Midbrain (tissue), 1 donor: ENCODE measurements at places on chromosomes 1 and 21.
A peak's percentile ranks its signal among the peaks of the same experiment; 100 is the strongest.

DNA sequence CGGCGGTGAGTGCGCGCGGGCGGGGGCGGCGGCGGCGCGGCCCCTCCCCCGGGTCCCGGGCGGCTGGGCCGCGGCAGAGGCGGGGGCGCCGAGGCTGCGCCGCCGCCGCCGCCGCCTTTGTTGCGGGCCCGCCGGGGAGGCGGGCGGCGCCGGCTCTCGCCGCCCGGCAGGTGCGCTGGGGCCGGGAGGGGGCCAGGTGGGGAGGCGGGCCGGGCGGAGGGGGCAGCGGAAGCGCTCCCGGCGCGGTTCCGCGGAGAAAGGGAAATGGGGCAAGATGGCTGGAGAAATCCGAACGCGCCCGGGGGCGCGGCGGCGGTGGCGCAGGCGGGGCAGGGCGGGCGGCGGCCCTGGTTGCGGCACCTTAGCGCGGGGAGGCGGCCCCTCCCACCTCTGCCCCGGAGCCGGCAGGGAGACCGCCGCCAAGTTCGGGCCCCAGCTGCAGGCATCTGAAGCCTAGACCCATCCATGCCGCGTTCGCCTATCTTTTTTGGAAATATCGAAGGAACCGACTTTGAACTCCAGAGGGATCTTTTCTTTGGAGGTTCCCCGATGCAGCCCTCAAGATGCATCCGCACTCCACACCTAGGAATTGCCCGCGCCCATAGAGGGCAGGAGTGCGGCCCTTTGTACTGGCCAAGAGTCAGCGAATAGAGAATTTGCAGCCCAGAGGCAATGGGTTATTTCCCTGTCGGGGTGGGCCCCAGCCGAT lies 479 bp downstream of the POGK start:
- DNase-seq: peak; percentile 29

DNA sequence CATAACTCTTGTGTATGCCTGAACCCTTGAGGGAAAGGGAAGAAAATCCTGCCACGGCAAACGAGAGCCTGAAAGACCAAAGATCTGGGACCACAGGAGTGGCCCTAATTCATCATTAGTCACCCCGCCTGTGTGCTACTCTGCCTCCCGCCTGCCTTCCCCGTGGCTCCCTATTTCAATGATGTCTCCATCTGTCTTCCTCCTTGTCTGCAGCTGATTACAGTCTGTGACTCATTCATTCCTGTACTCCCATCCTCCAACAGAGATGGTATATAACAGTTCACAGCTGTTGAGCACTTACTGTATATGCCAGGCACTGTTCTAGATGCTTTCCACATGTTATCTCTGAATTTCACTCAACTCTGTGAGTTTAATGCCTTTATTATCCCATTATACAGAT lies 96.6 kb downstream of the SEC16B start:
- DNase-seq: no peak

GRCh38 chr1:220556641-220557040 lies 28.7 kb downstream of the MARK1 start:
- no peak for DNase-seq

DNA sequence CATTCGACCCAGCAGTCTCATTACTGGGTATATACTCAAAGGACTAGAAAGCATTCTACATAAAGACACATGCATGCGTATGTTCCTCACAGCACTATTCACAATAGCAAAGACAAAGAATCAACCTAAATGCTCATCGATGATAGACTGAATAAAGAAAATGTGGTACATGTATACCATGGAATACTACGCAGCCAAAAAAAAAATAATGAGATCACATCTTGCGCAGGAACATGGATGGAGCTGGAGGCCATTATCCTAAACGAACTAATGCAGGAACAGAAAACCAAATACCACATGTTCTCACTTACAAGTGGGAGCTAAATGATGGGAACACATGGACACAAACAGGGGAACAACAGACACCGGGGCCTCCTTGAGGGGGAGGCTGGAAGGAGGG lies 43.7 kb downstream of the ELF3 start:
- no peak for DNase-seq

- DNase-seq: no peak
Observed at GRCh38 chr1:6011161-6011945, 19.1 kb upstream of the NPHP4 start.

- no peak for DNase-seq
Observed at GRCh38 chr21:33908760-33909159, 6.8 kb downstream of the ATP5PO start.

- DNase-seq: no peak
Observed at GRCh38 chr1:27074175-27074780, 61.6 kb upstream of the TENT5B start.

GRCh38 chr1:94658221-94658620 lies 116.7 kb upstream of the F3 start:
- DNase-seq: no peak

GRCh38 chr1:205043866-205044265 lies 854 bp downstream of the CNTN2 start:
- no peak for DNase-seq

DNA sequence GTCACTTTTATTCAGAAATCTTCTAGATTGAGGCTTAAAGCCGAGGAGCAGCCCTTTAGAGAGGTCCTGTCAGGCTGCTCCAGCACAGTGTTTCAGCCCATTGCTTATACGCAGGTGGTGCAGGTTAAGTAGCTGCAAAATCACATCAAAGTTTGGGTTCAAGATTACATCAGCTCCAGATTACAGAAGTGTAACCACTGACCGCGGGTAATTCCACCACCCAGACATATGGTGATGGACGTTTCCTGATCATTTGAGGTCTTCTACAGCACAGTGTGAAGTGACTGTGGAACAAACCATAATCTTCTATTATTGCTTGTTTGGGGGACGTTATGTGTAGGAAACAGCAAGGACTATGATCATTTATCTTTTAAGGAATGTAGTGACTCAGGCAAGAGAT lies 11.8 kb downstream of the C1orf115 start:
- no peak for DNase-seq

- DNase-seq: no peak
Observed at GRCh38 chr1:52795464-52795863, 47.1 kb upstream of the ZYG11A start.

DNA sequence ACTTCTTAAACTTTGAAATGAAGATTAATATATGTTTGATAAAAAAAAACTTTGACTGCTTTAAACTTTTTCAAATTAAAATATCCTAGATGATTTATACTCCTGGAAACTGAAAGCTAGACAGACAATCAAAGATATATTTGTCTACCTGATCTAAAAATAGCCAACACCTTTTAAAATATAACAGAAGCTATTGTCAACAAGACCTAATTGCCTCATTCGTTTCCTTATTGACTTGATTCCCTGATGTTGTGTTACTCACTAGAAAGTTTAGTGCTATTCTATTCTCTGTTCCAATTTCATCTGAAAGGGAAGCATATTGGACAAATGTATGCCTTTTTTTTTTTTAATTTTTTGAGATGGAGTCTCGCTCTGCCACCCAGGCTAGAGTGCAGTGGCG lies 445.6 kb upstream of the ADAMTS5 start:
- DNase-seq: no peak

- DNase-seq: no peak
Observed at GRCh38 chr1:83097715-83098114, 901.2 kb downstream of the TTLL7 start.

DNA sequence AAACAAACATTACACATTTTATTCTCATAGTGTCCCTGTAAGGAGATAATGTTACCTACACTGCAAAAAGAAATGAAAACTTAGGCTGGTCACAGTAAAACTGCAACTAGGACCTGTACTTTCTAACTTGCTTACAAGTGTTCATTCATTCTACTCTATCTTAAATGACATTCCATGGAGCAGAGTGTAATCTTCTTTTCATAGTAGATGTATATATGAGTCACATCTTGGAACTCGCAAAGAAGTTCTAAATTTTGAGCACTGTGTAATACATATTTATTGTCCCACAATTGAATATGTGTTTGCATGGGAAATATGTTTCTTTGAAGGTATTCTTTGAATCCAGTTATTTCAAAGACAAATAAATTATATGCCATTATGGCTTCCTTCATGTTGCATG lies 1258.5 kb upstream of the ADGRL2 start:
- no peak for DNase-seq

DNA sequence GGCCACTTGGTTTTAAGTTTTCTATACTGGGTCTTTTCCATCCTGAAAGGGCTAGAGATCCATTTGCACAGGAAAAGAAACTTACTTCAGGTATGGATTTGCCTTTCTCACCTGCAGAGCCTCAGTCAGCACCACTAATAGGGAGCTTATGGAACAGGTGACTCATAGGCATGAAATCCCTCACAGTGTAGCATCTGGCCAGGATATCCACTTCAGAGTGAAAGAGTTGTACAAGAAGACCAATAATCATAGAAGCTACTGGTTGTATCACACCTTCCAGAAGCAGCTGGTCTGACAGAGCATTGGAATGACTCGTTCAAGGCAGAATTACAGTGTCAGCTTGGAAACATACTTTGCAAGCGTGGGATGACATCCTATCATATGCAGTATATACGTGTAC lies 26.3 kb upstream of the SYT14 start:
- no peak for DNase-seq

DNA sequence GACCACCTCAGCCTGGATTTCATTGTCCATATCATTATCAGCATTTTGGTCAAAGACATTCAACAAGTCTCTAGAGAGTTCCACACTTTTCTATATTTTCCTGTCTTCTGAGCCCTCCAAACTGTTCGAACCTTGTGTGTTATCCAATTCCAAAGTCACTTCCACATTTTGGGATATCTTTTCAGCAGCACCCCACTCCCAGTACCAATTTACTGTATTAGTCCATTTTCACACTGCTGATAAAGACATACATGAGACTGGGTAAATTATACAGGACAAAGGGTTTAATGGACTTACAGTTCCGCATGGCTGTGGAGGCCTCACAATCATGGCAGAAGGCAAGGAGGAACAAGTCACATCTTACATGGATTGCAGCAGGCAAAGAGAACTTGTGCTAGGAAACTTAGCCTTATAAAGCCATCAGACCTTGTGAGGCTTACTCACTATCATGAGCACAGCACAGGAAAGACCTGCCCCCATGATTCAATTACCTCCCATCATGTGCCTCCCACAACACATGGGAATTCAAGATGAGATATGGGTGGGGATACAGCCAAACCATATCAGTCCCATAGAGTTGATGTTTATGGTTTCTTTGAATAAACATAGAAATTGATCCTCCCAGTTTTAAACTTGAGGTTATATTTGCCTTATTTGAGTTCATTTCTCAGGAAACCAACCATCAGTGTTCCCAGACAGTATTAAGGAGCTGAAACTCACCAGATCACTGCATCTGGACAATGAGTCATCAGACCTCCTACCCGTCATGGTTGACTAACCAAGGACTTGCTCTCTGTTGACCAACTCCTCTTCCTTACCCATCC lies 322.7 kb upstream of the DUSP10 start:
- no peak for DNase-seq

- no peak for DNase-seq
Observed at GRCh38 chr1:74323937-74324473, 88.8 kb downstream of the TNNI3K start.

DNA sequence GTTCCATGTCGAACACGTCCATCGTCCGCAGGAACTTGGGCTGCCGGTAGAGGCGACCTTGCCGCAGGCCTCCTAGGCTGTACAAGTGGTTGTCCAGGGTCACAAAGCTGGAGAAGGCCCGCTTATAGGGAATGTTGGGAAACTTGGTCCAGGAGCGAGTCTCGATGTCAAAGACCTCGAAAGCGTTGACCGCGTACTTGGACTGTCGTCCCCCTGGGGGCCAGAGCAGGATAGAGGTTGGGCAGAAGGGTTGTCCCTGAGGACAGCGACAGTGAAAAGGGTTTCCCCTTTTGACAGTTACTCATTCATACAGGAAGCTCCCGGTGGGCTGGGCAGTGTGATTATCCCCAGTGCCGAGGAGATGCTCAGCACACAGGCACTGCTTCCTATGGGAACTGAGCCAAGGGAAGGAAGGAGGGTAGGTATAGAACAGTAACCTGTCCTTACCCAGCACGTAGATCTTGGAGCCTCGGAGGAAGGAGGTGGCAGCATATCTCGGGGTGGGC lies 17.5 kb downstream of the KLHDC8A start:
- no peak for DNase-seq

- no peak for DNase-seq
Observed at GRCh38 chr1:48069662-48070395, 72.6 kb upstream of the TRABD2B start.

DNA sequence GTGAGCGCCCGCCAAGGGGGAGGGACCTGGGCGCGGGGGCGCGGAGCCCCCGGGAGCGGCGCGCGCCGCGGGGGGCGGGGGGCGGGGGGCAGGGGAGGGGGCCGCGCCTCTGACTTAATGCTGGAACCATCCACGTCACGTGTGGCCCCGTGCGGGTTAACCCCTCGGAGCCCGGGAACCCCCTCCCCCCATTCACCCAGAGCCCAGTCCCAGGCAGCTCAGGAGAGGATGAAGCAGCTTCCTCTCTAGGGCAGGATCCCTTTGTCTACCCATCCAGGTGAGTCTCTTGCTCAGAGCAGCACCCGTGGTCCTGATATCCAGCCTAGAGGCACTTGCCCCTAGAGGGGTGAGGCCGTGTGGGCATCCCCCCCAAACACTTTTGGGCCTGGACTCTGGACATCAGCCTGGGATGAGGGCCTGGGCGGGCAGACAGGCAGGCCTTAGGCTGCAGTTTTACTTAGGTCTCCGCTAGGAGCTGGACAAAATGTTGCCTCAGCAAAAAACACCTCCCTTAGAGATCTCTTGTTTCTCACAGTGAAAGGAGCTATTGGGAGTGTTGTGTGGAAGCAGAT lies at the start of gene ALX3:
ALX3 (minus strand) TSS at position 2 of the 572 bp plus-strand sequence. CDS start 60 bp downstream, outside the sequence.
- DNase-seq: no peak

- DNase-seq: no peak
Observed at GRCh38 chr1:150017206-150017750, 6.8 kb upstream of the OTUD7B start.

GRCh38 chr1:22826604-22827580 lies 116.3 kb downstream of the EPHB2 start:
- DNase-seq: no peak

DNA sequence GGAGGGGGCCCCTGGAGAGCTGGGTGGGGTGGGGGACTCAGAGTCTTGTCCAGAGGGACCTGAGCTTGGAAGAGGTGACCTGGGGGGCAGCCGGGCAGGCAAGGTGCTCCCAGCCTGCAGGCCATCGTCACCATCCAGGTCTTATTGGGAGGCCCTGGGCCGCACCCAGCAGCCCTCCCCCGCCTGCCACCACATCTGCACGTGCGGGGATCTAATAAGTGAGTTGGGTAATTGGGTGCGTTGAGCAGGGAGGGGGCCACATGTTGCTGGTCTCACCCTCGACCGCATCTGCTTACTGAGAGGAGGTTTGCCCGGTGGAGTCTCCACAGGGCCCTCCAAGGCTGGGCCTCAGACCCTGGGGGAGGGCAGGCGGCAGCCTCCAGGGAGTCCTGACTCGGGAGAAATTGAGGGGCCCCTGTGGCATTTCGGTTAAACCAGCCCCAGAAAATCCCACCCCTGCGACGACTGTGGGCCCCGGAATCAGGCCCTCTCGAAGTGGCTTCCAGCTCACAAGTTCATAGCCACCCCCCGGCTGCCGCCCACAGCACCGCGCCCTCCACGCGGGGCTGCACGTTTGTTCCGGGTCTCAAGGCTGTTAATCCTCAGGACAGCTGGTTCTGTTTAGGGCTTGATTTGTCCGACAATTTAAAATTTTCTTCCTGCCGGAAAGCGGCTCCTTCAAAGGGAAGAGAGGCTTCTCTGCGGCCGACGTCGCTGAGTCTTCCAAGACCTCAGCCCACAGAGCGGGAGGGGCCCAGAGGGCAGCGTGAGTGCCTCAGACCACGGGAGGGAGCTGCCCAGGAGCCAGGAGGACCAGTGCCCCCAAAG lies 14.7 kb upstream of the COL6A2 start:
- no peak for DNase-seq
